Activated CD8-positive, alpha-beta T cell treated with anti-CD3 and anti-CD28 coated beads, Interleukin-2, amount 10 ng/mL, durations not matched to agents 7 days and 5 days (primary cell): ENCODE measurements at places on chromosomes 7 and 10. TPM values are rescaled to one million over a fixed set of nuclear protein-coding genes. Genes with fewer than 3 reads are reported as not detected.

- no peak overlapping the region for H3K4me3 ChIP-seq
- no peak for DNase-seq
- no peaks in the 10 kb centered on the region for H3K4me1 ChIP-seq
- no peak overlapping the region for H3K27ac ChIP-seq
Observed at GRCh38 chr10:107299606-107300005, 135.1 kb upstream of the SORCS1 start.

- H3K27ac ChIP-seq, result no peak overlapping the region
- H3K27me3 ChIP-seq, result peaks cover 5% of the 10 kb centered on the region
- H3K4me1 ChIP-seq, result peaks cover 19% of the 10 kb centered on the region
- peak; percentile 38 for DNase-seq
- no peaks in the 10 kb centered on the region for H3K36me3 ChIP-seq
Observed at GRCh38 chr10:29386342-29386999, 97.6 kb downstream of the LYZL1 start.

DNA sequence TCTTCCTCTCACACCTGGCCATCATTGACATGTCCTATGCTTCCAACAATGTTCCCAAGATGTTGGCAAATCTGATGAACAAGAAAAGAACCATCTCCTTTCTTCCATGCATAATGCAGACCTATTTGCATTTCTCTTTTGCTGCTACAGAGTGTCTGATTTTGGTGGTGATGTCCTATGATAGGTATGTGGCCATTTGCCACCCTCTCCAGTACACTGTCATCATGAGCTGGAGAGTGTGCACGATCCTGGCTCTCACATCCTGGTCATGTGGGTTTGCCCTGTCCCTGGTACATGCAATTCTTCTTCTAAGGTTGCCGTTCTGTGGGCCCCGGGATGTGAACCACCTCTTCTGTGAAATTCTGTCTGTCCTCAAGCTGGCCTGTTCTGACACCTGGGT lies 19.2 kb downstream of the OR2A14 start:
- no peaks in the 10 kb centered on the region for H3K4me1 ChIP-seq
- H3K4me3 ChIP-seq, result no peak overlapping the region
- H3K27ac ChIP-seq, result no peak overlapping the region
- DNase-seq, result no peak
- H3K36me3 ChIP-seq, result no peaks in the 10 kb centered on the region
- no peaks in the 10 kb centered on the region for H3K27me3 ChIP-seq

DNA sequence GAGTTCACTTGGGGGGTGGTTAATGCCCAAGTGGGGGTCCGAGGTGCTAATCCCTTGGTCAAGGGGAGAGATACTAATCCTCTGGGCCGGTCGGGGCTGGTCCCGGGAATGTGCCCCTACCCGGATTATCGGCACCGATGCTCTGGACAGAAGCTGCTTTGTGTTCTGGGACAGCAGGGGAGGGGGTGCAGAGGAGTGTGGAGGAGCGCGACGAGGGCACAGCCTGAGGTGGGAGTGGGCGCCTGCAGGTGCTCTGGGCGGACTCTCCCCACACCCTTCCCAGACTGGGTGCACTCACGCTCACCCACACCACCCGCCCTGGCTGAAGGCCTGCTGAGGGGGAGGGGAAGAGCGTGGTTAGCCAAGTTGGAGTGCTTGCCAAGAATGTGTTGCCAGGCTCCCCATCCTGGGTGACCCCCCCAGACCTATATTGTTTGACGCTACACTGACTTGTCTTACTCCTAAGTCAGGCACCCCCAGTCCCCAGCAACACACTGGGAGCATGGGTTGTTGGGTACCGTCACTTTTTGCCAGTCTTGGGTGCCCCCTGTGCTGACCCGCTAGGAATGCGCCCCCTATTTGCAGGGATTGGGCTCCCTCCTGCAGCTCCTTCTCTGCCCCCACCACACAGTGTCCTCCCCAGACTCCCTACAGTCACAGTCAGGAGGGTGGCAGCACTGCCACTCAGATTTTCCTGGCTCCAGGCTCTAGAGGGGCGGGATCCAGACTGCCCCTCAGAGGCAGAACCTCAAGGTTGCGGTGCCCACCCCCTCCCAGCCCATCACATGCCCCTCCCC lies 1.2 kb downstream of the SLC4A2 start:
- H3K4me3 ChIP-seq, result peak overlapping the region; percentile 94
- no peaks in the 10 kb centered on the region for H3K27me3 ChIP-seq
- H3K27ac ChIP-seq, result peak overlapping the region; percentile 63

DNA sequence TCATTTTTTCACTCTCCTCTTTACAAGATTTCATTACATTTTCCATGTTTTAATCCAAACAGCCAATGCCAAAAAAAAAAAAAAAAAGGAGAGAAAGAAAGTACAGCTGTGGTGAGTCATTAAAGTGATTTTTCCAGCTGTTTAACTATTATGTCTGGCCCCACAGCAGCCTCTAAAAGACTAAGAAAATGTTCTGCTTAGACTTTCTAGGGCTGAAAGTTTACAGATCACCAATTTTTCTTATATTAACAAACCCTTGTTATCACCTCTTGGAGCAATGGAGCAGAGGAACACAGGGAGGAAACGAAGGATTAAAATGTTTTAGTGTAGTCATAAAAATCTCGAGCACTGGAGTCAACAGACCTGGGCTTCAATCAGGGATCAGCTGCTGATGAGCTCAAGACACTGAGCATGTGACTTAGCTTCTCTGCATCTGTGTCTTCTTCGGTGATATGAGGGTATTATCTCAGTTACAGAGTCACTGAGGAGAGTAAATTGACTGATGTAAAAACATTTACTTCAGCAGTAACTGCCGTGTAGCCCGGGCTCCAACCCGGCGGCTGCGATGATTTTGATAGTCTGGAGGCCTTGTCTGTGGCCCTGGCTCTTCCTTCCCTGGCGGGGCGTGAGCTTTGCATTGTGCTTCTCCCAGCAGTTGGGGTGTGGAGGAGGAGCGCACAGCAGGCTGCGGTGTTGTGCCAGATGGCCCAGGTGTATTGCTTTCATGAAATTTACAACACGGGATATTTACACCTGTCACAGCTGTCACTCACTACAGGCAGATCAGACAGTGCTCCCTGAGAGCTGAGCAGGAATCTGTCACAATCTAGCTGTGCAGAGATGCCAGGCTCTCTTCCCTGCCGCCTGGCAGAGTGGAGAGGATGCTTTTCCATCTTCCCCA lies 298.3 kb upstream of the FZD8 start:
- DNase-seq, result no peak
- H3K4me1 ChIP-seq, result no peaks in the 10 kb centered on the region

The CYP3A5 gene
- not detected for total RNA-seq

DNA sequence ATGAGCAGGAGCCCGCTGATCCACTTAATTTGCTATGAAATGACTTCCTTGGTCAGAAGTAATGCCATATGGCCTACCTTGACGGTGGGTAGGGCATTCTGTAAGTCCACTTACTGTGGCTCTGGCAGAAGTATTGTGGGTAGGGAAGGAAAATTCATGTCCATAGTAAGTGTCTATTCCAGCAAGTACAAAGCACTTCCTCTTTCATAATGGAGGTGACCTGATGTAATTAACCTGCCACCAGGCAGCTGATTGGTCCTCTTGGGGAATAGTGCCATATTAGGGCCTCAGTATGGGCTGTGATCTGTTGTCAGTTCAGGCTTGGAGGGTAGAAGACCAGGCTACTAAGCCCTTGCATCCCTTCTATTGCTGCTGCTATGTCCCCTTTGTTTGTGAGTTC lies 103.9 kb downstream of the SLC37A3 start:
- no peak overlapping the region for H3K27ac ChIP-seq
- no peak for DNase-seq
- H3K4me3 ChIP-seq, result no peak overlapping the region
- no peaks in the 10 kb centered on the region for H3K4me1 ChIP-seq

DNA sequence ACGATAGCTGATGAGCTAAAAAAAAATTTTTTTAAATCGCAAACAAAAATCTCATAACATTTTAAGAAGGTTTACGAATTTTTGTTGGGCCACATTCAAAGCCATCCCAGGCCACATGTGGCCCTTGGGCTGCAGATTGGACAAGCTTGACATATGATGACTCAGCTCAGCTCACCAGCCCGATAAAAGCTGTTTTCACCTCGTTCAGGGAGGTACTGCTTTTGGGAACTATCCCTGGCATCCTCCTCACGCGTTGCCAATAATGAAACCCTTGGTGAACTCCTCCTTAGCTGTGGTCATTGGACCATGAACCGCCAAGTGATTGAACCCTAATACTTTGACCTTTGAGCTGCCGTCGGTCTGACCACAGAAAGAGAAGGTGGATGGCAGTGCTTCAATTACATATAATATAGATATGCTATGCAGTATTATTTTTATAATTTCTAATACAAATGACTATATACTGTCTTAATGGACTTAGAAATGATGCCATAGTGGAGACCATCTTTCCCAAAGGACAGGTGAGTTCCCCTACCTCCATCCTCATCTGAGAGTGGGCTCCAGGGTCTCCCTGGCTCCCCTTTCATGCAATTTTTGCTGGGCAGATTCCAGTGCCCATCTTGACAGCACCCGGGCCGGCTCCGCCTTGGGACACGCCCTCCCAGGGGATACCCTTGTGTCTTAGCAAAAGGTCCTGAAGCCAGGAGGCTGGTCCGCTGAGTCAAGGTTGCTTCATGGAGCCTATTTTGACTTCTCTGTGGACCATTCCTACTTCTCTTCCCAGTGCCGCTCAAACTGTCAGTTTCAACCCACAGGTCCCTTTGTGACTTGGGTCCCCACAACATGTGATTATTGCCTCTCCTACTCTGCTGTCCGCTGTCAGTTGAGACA lies 707.2 kb downstream of the PARD3 start:
- H3K27me3 ChIP-seq, result no peaks in the 10 kb centered on the region
- no peaks in the 10 kb centered on the region for H3K4me1 ChIP-seq
- no peak overlapping the region for H3K4me3 ChIP-seq
- DNase-seq, result no peak
- H3K36me3 ChIP-seq, result no peaks in the 10 kb centered on the region

- no peak overlapping the region for H3K27ac ChIP-seq
- H3K27me3 ChIP-seq, result no peaks in the 10 kb centered on the region
- H3K4me3 ChIP-seq, result no peak overlapping the region
Observed at GRCh38 chr10:116216676-116217075, 56.3 kb downstream of the GFRA1 start.

DNA sequence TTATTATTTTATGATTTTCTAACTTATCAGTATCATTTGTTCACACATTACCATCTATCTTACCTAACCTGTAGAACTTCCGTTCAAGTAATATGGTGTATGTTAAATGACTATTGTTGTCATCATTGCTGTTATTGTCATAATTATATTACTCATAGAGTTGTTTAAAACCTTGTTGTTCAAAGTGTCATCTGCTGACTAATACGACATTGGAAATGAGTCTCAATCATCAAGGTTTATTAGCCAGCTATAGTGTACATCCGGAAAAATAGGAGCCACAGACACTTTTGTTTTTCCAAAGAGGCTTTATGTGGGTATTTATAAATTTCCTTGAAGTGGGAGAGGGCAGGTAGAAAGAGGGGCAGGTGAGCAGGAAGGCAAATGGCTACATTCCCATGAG lies 386.9 kb upstream of the LRRTM3 start:
- no peaks in the 10 kb centered on the region for H3K4me1 ChIP-seq
- H3K36me3 ChIP-seq, result no peaks in the 10 kb centered on the region
- no peaks in the 10 kb centered on the region for H3K27me3 ChIP-seq
- no peak for DNase-seq

DNA sequence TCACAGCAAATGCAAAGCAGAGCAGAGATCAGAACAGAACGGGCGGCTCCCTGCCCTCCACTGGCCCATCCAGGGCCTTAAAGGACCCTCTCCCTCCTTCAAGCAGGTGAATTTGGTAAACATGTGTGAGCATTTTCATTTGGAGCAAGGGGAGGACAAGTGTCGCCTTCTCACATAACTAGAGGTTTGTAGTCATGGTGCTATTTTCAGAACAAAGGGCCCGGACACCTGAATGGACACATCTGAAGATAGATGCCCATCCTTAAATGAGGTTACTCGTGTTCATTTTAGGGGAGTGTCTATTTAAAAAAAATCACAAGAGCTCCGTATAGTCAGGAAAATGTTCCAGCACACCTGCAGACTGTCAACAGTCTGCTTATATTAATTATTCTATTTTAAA lies 153.8 kb downstream of the PRKCQ start:
- H3K4me1 ChIP-seq, result peaks cover 14% of the 10 kb centered on the region
- DNase-seq, result no peak
- H3K36me3 ChIP-seq, result peaks cover 73% of the 10 kb centered on the region
- H3K27ac ChIP-seq, result no peak overlapping the region
- H3K27me3 ChIP-seq, result no peaks in the 10 kb centered on the region

- no peak overlapping the region for H3K4me3 ChIP-seq
- H3K27me3 ChIP-seq, result peaks cover 15% of the 10 kb centered on the region
- H3K4me1 ChIP-seq, result peaks cover 4% of the 10 kb centered on the region
- no peaks in the 10 kb centered on the region for H3K36me3 ChIP-seq
- H3K27ac ChIP-seq, result no peak overlapping the region
- no peak for DNase-seq
Observed at GRCh38 chr7:92847305-92847704, 10.9 kb upstream of the CDK6 start.

DNA sequence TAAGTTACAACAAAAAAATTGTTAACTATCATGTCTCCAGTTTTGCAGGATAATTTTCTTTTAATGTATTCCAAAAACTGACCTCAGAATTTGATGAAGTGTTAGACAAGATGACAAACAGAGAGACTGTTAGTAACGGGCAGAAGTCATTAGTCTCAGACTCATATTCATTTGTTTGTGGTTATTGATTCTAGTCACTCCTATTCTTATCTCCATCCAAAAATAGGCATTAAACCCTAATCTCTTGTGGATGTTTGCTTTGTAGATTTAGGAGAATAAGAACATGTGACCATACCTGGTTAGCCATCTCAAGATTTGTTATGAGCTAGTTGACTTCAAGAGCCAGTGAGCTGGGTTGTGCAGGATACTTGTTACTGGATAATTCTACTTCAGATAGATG lies 261.1 kb downstream of the AUTS2 start:
- H3K4me3 ChIP-seq, result no peak overlapping the region
- DNase-seq, result no peak
- no peaks in the 10 kb centered on the region for H3K36me3 ChIP-seq

GRCh38 chr10:107727767-107728317 lies 563.3 kb upstream of the SORCS1 start:
- no peaks in the 10 kb centered on the region for H3K27me3 ChIP-seq
- no peak for DNase-seq
- no peak overlapping the region for H3K27ac ChIP-seq
- H3K36me3 ChIP-seq, result no peaks in the 10 kb centered on the region
- H3K4me1 ChIP-seq, result no peaks in the 10 kb centered on the region
- no peak overlapping the region for H3K4me3 ChIP-seq

GRCh38 chr10:22243321-22243720 lies 25.5 kb upstream of the EBLN1 start:
- no peak for DNase-seq
- H3K4me3 ChIP-seq, result no peak overlapping the region
- no peak overlapping the region for H3K27ac ChIP-seq

GRCh38 chr10:29012926-29013554 lies 275.8 kb upstream of the LYZL1 start:
- no peak for DNase-seq
- no peaks in the 10 kb centered on the region for H3K4me1 ChIP-seq
- no peaks in the 10 kb centered on the region for H3K27me3 ChIP-seq
- no peak overlapping the region for H3K27ac ChIP-seq
- no peak overlapping the region for H3K4me3 ChIP-seq
